ENCODE measurements at places on chromosomes 2 and 18.

DNA sequence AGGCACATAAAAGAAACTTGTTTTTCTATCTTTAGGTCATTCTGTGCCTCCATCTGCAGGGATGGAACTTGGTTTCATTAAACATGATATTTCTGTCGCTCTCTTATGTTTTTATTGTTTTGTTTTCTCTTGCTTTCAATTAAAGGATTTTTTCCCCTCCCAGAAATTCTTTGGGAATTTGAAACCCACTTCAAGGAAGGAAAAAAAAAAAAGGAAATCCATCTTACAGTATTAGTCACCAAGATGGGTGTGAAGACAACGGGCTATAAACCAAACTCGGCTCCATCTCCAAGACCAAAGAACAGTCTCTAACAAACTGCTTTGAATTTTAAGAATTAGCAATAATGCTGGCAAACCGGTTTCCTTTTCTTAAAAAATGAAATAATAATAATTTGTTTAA, 244.1 kb downstream of the BCL11A start:
- DNase-seq = no peak

- no peak for DNase-seq
Measured at GRCh38 chr2:25105336-25106085, 62.9 kb downstream of the POMC start.

GRCh38 chr2:199589306-199589705, 131.6 kb upstream of the SATB2 start:
- no peak for DNase-seq

DNA sequence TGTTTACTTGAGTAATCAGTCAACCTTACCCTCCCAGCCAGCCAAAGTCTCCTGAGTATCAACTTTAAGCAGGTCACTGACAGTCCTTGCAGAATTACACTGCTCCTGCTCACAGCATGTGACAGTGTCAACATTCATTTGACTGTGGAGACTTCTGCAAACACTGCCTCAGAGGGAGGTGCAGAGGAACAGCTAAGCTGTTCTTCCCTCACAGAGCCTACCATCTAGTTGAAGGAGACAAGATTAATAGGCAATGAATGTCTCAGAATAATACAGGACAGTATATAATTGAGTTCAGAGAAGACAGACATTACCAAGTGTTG, 11.9 kb downstream of the SLC14A2 start:
- no peak for DNase-seq

GRCh38 chr2:168490946-168491605, 35.0 kb downstream of the CERS6 start:
- no peak for DNase-seq

GRCh38 chr2:217433522-217433921, 569.3 kb downstream of the TNS1 start:
- DNase-seq = no peak

- DNase-seq = no peak
Measured at GRCh38 chr2:239025951-239026461, 178.1 kb downstream of the TWIST2 start.

GRCh38 chr2:50840341-50841124, 191.4 kb downstream of the NRXN1 start:
- no peak for DNase-seq

- no peak for DNase-seq
Measured at GRCh38 chr2:217872319-217872718, 130.5 kb downstream of the TNS1 start.

DNA sequence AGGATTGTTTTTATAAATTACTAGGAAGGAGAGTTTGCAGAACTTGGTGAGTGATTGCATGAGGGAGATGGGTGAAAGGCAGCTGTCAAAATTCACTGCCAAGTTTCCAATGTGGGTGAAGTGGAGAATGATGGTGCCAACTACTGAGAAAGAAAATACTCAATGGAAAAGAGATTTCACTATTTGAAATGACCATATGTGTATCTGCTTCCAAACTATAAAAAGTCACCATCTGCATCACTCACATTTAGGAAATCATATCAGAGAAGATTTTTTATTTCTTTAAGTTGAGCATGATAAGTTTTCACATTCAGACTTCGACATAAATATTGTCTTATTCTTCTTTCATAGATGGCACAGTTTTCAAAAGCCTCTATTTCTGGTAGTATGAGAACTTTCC, 570.0 kb upstream of the DSEL start:
- DNase-seq = no peak

GRCh38 chr2:111975053-111975552, 76.7 kb downstream of the MERTK start:
- no peak for DNase-seq

- DNase-seq = no peak
Measured at GRCh38 chr18:32257084-32257785, 67.4 kb downstream of the MEP1B start.

DNA sequence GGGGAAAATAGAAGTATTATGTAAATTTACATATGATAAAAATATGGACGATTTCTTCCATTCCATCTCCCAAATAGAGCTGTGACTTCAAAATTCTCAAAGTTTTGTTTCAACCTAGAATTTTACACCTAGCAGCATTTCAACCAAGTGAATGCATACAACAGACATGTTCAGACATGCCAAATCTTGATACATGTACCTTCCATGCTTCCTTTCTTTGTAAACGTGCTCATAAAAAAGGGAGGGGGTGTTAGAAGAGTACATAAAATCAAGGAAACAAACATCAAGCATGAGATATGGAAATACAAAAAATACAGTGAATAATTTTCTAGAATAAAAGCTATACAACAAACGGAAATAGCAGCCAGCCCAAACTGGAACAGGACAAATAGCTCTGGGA, 974.2 kb downstream of the ERBB4 start:
- DNase-seq = no peak

DNA sequence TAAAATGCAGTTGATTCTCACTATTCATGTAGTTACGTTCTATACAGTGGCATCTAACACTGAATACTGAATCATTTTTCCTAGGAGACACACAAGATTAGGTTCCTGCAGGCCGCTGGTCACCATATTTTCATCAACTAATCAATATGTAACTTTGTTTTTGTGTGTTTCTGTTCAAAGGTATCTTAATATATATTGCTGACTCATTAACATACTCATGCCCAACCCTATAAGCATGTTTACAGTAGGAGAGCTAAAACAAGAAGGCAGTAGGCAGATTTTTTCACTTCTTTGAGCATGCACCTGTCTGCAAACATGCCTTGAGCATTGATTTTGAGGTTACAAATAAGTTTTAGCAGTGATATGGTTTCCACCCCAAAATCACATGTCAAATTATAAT, 30.3 kb upstream of the CNGA3 start:
- DNase-seq = no peak

DNA sequence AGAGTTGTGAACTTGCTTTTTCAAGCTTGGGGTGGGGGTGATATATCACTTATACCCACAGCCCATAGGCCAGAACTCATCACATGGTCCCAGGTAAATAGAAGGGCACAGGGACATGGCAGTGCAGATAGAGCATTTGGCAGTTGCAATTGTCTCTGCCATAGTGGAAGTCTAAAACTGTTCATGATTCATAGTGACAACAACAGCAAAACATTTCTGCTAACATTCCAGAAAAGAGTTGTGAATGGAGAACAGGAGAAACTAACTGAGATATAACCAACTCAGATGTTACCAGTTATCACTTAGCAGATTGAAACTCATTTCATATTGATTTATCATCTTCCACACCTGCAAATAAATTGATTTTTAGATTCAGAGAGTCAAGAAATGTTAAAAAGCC, 278.6 kb upstream of the KYNU start:
- no peak for DNase-seq

DNA sequence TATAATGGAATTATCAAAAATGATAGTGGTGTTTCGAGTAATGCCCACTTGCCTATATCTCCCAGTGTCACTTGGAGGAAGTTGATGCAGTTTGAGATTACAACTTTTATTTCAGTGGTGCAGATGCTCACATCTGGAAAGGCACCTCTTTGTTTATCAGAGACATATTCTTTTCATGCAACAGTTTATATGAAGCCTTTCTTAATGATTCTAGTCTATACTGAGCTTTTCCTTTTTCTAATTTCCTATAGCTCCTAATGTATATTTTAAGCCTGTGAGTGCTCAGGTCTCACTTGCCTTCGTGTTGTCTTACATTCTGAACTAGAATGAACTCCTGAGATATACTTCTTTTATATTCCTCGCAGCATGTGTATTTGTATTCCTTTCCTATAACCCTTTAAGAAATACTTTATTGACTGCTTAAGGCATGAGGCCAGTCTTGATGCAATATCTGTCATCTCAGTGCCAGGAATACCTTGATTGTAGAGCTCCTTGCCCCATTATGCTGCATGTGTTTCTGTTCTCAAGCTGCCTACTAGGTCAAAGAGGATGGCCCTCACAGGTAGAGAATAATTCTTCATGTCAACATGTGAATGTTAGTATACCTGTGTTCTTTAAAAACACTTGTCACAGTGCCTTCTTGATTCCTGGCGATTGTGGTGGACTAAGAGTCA, 52.6 kb downstream of the VRK2 start:
- DNase-seq = no peak

- no peak for DNase-seq
Measured at GRCh38 chr2:157837851-157838441, 38.2 kb downstream of the ACVR1 start.

DNA sequence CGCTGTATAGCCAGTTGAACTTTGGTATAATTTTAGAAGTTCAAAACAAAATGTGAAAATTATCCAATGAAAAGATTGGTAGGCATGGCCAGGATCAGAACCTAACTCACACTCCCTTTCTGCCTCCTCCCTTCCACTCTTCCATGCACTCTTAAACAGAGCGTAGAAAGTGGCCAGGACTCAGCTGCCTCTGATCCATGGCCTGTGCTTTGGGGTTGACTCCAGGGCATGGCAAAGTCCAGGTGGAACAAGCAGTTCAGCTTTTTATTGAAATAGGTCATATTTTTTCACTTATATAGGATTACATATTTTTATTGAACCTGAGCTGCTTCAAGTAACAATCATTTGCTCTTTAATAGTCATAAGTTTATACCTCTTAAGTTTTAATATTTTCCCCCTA, 26.2 kb downstream of the INPP1 start:
- DNase-seq = no peak

- DNase-seq = no peak
Measured at GRCh38 chr2:23628926-23629771, 244.2 kb downstream of the KLHL29 start.

- no peak for DNase-seq
Measured at GRCh38 chr2:11390399-11390658, 45.9 kb upstream of the ROCK2 start.

DNA sequence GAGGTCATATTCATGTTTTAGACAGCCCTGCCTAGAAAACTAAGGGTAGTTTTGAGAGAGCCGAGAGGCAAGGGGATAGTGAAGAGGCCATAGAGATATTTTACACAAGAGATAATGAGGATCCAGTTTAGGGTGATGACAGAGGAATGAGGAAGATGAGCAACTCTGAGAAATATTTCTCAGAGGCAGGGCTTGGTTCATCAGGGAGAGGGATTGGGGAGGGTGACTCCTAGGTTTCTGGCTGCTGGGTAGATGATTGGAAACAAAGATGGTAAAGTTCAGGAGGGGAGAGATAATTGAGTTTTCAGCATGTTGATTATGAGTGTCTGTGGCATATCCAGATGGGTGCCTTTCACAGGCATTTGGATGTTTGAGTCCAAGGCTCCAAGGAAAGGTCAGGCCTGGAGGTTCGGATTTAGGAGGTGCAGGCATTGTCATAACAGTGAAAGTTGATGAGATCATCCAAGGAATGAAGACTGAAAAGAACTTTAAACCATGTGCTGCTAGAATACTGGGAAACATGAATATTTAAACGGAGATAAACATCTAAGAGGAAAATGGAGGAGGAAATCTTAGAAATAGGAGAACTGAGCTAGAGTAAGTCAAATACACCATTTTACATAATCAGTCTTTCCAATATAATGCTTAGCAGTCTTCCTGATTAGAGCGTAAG, 7.4 kb downstream of the MYL12B start:
- DNase-seq = no peak

- no peak for DNase-seq
Measured at GRCh38 chr2:20035955-20036666, 15.3 kb downstream of the LAPTM4A start.

DNA sequence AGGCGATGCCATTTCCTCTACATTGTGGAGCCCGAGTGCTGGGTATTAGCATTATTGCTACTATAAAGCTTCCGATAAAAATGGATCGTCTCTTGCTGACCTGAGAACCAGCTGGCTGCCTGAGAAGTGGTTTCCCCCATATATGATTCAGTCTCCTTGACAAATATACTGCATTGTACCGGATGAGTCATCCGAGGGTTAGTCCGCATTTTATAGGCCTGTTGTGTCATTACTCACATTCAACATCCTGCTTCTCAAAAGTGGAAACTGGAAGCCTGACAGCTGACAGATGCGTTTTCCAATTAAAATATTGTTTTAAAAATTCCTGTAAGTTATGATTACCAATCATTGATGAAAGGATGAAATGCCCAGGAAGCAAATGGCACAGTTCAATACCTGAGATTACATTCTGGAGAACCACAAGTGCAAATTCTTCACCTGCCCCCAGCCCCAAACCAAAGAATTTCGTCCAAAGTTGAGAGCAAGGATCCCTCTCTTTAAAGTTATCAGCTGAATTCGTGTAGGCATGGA, 65.7 kb downstream of the SPRED2 start:
- no peak for DNase-seq

DNA sequence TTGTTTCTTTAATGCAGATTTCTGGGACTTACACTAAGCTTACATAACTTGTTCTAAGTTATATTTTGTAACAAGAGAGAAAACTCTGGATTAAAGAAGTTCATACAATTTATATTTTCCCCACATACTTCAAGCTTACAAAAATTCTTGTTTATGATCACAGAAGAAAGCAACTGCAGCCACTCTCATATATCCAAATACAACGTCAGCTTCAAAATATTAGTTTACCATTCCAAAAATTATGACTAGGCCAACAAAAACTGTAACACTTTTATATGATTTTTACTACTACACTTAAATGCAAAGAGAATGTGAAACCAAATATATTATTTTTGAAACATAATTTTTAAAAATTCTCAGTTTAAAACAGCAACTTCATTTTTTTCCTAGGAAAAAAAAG, 30.9 kb downstream of the LPIN2 start:
- no peak for DNase-seq

- DNase-seq = no peak
Measured at GRCh38 chr2:58992062-58992706, 751.1 kb upstream of the FANCL start.

DNA sequence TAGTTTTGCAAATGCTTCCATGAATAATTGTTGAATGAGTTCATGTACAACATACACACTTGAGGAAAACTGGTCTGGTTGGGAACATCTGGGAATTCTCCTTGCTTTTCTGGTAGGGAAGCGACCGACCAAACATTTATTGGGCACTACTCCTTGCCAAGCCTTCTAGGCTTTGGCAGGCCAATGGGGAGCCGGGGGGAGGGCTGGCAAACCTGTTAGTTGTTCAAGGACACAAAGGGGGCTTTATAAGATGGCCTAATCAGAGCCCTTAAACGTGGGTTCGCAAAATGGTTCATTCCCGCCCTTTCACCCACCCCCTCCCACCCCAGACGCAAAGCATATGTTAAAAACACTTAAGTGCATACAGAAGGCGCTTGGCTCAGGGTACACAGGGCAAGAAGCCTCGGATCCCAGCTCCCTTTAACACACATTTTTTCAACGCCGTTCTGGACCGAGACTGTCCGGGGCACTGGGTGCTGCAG, 844 bp upstream of the VSNL1 start:
- no peak for DNase-seq
